Natural killer cell treated with Interleukin-12 subunit alpha and Interleukin-12 subunit beta and Interleukin-15 and Interleukin-18, amount 100 ng/mL, for 72 hours (primary cell): ENCODE measurements at places on chromosomes 7 and 10. TPM values are rescaled to one million over a fixed set of nuclear protein-coding genes. Genes with fewer than 3 reads are reported as not detected.

The SLC26A5 gene
- total RNA-seq = not detected

- DNase-seq = no peak
Measured at GRCh38 chr10:116716381-116716780, 26.0 kb downstream of the HSPA12A start.

DNA sequence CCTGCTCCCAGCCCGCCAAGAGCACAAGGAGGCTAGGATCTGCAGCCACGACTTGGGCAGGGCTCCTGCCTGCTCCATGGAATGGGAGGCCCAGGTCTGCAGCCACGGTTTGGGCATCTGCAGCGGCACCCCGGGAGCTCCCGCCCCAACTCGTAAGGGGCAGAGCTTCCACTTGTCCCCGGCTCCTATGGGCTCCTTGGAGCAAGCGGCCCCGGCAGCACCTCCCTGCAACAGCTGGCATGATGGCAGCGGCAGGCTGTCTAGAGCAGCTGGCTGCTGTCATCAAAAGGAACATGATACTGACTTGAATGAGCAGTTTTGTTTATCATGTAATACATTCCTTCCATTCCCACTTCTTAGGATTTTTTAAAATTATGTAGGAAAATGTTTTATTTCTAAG is 684.0 kb upstream of the FOXK1 start:
- no peak for DNase-seq

DNA sequence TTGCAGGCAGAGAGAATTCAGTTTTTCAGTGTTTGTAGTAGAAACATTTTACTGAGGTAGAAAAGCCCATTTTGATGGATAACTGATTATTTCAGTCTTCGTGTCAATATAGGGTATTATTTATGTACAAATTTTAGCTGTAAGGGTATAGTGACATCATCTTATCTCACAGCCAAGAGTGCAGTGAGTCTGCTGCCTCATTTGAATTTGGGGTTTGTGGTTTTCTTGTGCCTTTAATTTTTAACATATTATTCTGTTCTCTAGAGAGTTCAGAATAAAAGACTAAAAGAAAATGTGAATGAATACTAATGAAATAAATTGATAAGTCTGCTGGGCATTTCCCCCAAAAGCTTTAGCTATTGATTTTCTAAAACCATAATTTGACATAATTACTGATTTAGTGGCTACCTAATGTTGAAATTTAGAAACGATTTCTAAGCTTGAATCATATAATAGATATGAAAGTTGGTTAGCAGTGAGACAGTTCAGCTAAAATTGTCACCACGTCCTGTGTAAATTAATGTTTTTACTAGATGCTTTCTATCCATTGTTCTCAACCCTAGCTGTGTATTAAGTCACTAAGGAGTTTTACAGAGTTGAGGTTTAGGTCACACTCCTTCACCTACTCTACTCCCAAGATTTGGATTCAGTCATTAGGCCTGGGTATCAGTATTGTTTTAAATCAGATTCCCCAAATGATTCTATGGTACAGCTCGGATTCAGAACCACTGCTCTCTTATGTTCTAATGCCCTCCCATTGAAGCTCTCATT is 37.3 kb downstream of the ACADSB start:
- no peak for DNase-seq
